ENCODE measurements at places on chromosomes 1 and 21.

DNA sequence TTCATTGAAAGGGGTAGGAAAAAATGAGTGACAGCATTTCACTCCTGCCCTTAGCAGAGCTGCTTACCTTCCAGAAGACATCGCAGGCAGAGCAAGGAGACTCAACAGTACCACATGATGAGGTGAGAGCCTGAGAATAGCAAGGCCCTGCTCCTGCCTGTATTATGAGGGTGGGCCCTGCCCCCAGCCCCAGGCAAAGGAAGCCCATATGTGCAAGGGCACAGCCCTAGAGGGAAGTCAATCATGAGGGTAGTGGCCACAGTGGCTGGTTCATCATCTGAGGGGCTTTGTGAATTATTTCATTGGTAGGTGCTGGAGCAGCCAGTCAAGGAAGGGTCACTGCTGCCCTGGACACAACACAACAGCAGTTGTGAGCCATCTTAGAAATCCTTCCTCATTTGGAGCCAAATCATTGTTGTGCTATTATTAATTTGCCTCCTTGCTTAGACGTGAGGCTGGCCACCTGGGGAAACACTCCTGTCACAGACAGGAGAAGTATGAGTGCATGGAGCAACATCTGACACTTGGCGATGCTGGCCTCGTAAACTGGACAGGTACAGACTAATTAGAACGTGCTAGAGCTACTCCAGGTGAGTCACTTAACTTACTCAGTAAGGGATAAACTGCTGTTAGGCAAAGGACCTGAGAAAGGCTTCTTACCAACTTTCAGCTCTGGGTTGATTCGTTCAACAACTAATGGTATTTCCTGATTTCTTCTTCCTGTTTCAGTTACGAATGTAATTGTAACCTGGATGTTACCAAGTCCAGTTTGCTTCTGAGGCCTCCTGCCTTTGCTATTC lies 22.7 kb upstream of the ACBD6 start:
- DNase-seq = no peak

- DNase-seq = peak; percentile 91
Measured at GRCh38 chr1:184116287-184116686, 64.8 kb downstream of the TSEN15 start.

DNA sequence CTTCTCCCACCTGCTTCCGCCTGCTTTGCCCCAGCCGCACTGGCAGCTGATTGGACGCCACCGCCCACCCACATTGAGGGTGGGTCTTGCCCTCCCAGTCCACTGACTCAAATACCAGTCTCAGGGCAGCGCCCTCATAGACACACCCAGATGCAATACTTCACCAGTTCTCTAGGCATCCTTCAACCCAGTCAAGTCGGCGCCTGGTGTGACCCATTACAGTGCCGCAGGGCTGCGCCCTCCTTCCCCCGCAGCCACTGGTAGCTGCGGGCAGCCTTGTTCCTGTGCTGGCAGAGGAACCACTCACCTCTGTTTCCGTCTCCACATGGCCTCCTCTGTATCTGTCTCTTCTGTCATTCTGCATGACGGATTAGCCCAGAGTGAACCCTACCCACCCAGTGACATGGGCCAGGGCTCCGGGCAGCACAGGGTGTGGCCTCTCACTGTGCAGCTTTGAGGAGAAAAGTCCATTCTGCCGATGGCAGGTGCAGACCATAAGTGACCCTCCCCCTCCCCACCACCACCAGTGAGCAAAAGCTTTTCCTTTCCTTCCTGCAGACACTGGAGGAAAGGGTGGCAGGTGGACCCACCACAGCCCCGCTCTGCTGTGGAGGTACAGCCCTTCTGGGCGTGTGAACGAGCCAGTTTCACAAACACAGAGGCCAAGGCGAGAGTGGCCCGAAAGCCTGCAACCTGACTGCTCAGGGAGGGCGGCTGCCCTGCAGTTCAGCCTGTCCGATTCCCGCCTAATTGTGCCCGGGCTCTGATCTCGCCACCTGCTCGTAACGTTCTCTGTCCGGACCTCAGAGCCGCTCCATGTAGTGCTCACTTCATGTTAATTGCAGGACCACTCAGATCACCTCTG lies 57.1 kb downstream of the FAAP20 start:
- DNase-seq = no peak

GRCh38 chr1:84143796-84144565 lies at the start of gene PRKACB:
TSS of gene PRKACB (plus strand) at chr1:84144271. CDS start at chr1:84144362, 91 bp downstream.
- DNase-seq = no peak

GRCh38 chr21:45026066-45026745 lies 48.2 kb upstream of the ADARB1 start:
- DNase-seq = no peak

DNA sequence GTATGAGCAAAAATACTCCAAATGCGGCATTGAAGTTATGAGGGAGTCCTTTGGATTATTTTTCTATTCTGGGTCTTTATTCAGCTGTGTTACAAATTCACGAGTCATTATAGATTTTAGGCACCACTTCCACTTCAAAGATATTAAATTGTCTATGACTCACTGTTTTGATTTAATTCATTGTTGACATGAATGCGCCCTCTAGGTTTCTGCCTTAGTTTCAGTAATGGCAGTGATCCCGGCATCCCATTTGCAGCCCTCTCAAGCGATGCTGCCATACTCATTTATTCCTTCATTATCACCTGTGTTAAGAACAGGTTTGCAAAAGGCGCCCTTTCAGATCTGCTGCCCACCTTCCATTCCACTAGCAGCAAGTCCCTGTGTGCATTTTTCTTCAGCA lies 14.0 kb downstream of the RSPO1 start:
- no peak for DNase-seq

- DNase-seq = no peak
Measured at GRCh38 chr1:48725341-48726046, 51.2 kb downstream of the BEND5 start.

DNA sequence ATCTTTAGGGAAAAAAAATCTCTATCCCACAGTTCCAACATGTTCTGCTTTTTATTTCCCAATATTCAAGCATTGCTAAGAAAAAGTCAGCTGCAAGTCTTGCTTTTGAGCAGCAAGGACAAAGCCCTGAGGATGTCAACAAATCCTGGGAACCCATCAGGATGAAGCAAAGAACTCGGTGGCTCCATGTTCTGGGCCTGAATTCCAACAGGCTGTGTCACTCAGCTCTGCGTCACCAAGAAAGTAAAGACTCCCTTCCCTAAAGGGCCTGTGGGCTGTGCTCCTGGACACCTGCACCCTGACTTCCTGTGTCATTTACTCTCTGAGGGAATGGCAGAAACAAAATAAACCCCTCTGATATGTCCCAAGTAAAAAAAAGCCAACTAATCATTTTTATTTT lies 95.5 kb downstream of the TIAM1 start:
- DNase-seq = peak; percentile 45

DNA sequence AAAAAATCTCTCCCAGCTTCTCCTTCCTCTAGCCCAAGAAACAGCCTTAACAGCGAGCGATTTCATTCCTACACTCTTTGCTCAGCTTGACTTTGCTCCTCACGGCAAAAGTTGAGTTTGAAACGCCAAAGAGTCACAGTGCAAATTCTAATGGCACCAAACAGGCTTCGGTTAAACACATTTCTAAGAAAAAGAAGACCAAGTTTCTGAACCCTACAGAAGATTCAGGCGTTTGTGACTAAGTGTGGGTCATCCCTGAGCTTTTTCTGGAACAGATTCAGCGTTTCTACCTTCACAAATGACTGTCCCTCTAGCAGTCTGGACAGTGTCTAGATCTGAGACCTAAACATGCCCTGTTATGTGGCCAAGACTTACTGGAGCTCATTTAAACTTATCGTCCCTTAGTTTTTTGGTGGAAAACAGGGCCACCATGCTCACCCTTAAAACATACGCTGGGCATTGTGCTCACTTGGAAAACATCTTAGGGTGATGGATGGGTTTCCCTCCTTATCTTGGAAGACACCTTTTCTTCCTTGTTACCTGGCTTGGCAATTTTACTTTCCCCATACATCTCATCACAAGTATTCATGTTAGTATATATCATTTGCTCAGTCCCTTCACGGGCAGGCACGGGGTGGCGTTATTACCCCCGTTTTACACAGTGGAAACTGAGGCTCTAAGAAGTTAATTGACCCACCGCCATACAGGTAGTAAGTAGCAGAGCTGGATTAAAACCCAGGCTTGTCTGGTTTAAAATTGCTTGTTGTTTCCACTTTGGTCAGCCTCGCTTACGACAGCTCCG lies 1.0 kb downstream of the C1orf198 start:
- no peak for DNase-seq

GRCh38 chr1:82485591-82486369 lies 685.0 kb downstream of the ADGRL2 start:
- DNase-seq = peak; percentile 11

- DNase-seq = no peak
Measured at GRCh38 chr1:158371188-158371953, 17.7 kb downstream of the CD1E start.

DNA sequence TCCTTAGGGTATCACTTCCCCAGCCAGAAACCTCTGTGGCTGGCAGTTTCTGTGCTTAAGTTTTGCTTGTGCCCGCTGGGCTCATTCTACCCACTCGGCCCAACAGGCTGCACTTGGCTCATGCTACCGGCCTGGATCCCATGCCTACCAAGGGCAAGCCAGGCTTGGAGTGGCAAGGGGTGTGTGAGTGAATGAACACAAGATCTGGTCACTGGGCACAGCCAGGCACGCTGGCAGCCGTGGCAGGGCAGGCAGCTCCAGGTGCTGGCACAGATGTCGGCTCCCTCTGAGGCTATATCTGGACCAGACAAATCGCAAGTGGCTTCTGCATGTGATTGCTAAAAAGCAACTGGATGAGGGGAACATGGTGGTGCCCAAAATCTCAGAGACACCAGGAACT lies 740.5 kb upstream of the B3GALT2 start:
- DNase-seq = no peak

DNA sequence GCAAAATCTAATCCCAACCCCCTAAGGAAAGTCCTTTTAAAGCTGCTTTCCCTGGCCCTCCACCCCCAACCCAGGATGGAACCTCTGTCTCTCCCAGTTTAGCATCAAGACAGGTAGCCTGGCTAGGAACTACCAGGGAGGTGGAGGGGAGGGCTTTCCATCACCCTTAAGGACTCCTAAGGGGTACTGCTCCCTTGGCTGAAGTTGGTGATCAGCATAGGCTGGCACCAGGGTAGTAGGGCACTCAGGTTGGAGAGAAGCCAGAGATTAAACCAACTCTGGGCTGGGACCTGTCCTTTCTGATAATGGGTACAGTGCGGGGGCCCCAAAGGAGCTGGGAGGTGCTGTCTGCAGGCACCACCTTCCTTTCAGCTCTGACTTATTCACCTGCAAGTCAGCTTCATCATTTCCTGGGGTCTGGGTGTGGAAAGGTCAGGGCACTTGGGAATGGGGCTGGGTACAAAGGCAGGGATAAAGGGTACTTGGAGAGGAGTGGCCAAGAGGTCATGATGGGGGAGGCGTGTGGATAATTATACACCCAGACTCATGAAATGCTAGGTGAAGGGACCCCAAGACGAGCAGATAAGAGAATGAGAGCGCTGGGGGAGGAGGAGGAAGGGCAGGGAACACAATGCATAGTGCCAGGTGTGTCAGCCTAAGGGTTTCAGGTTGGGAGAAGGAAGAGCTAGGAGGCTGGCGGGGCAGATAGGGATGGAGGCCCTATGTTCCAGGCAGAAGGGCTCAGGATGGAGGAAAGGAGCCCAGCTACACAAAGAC lies 1.2 kb downstream of the ARHGEF2 start:
- DNase-seq = peak; percentile 58

GRCh38 chr1:225780630-225781029 lies 3.0 kb downstream of the SRP9 start:
- no peak for DNase-seq

- no peak for DNase-seq
Measured at GRCh38 chr21:30718239-30718909, at the start of gene KRTAP21-3. TSS of gene KRTAP21-3 (minus strand) at chr21:30718777. CDS start at chr21:30718759, 18 bp downstream.

DNA sequence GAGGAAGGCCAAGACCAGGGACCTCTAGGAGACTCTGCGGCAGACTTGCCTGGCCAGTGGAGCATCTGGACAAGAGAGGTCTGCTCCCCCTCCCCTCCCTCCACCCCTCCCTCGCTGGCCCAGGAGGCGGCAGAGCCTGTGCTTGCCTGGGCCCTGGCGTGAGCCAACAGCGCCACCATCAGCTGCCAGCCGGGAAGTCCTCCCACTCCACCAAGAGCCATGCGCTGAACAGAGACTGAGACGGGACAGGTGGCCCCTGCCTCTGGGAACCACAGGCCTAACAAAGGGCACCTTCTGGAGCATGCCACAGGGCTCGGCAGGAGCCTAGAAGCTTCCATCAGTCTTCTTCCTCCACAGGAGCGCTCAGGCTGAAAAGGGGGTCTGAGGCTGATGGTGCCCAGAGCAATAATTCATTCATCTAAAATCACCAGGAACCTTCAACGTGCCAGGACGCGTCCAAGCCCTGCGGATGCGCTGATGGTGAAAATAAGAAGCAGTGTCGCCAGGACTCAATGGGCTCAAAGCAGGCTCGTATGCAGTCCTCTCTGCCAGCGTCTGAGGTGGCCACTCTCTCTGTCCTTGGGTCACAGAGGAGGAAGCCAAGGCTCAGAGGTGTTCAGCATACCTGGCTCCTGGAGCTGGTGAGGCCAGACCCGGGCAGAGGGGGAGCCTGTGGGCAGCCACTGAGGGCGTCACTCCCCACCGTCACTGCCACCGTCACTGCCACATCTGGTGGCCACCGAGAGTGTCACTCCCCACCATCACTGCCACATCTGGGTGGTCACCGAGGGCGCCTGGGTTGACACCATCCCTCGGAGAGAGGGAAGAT lies 161.2 kb downstream of the NPHP4 start:
- no peak for DNase-seq

DNA sequence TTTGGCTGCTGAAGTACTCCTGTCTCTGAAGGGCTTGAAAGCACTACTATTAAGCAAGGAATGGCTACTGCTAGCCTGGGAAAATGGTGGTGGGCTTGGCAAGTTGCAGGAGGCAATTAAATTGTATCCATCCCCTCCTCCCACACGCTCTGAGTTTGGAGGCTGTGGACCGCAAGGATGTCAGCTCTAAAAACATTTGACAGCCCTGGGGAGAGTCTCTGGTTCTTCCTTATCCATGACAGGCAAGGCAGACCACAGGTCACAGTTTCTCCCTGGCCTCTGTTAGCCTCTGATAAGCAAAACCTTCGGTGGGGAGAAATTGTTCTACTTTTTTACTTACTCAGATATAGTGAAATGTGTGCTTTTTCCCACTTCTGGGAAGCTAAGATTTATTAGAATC lies 46.6 kb downstream of the S1PR1 start:
- no peak for DNase-seq

GRCh38 chr1:88145752-88146151 lies 538.3 kb upstream of the PKN2 start:
- no peak for DNase-seq

- no peak for DNase-seq
Measured at GRCh38 chr1:2277741-2278488, 49.8 kb downstream of the SKI start.

DNA sequence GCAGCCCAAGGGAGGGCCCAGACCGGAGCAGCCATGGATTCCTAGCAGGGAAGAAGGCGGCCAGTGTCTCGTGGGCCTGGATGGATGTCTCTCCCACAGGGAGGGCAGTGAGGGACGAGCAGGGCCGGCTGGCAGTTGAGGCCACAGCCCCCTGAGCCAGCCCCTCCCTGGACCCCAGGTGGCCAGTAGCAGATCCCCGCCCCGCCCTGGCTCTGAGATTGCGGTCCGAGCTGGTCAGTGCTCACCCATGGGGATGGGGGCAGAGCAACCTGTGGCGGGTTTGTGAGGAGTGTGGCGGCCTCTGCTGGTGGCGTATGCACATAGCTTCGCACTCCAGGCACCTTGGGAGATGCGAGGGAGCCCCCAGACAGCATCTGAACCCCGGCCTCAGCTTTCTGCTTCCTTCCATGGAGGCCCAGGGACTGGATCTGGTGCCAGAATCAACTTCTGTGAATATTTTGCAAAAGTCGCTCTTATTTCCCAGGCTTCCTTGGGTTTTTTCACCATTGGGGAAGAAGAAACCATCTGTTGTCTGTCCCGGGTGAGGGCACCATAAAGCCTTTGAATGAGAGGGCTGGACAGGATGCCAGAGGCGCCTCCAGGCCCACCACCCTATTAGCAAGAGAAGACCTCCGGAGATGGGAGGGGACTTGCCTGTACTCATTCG lies 8.4 kb upstream of the KCNN3 start:
- DNase-seq = peak; percentile 74
